ENCODE measurements at places on chromosomes 6 and 20. TPM values are rescaled to one million over a fixed set of nuclear protein-coding genes. Genes with fewer than 3 reads are reported as not detected.

GRCh38 chr6:40037271-40037670 is 103.0 kb upstream of the MOCS1 start:
- DNase-seq = no peak

DNA sequence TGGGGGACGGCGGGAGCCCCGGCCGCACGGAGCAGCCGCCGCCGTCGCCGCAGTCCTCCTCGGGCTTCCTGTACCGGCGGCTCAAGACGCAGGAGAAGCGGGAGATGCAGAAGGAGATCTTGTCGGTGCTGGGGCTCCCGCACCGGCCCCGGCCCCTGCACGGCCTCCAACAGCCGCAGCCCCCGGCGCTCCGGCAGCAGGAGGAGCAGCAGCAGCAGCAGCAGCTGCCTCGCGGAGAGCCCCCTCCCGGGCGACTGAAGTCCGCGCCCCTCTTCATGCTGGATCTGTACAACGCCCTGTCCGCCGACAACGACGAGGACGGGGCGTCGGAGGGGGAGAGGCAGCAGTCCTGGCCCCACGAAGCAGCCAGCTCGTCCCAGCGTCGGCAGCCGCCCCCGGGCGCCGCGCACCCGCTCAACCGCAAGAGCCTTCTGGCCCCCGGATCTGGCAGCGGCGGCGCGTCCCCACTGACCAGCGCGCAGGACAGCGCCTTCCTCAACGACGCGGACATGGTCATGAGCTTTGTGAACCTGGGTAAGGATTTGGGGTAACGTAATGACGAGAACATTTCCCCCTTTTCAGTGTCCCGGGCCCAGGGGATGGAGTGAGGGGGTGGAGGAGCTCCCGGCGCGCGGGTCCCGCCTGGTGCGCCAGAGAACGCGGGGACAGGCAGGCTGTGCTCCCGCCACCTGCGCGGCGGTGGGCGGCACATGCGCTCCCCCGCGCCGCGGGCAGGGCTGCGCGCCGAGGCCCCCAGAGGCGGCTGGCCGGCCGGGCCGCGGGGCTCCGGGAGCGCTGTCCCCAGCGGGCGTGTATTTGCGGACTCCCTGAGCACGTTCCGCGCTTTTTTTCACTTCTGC is 1.4 kb downstream of the BMP6 start:
- DNase-seq = no peak

DNA sequence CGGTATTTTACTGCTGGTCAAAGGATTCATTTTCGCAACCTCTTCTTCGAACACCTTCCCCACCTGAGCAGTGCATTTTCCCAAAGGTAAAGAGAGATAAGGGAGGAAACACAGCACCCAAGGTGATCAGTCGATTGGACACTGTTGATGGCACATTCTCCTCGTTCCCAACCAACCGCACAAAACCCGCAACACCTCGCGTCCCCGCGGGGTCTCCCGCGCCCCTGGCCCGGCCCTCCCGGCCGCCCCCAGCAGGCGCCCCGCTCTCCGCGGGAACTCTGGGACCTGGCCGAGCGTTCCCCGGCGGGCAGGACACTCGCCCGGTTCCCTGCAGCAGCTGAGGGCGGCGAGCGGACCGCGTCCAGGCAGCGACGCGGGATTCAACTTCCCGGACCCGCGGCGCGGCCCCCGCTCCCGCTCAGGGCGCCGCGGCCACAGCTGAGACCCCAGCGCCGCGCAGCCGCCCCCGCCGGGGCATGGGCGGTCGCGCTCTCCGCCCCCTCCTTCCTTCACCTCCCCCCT is 506 bp downstream of the RGS17 start:
- DNase-seq = no peak

GRCh38 chr20:52379723-52380336 is 188.3 kb upstream of the ZFP64 start:
- peak; percentile 13 for DNase-seq

AVP gene
- not detected for total RNA-seq

PROKR2 gene
- total RNA-seq = not detected

Data from LHCN-M2 (cell line).